ENCODE measurements at places on chromosomes 11 and 22. TPM values are rescaled to one million over a fixed set of nuclear protein-coding genes. Genes with fewer than 3 reads are reported as not detected.

Gene IL10RA
- total RNA-seq = under 0.01 TPM

Gene TSGA10IP
- not detected for total RNA-seq

Gene SLC25A18
- total RNA-seq = not detected

Gene UCP3
- total RNA-seq = 0.16 TPM

Gene DEFB131B
- not detected for total RNA-seq

Gene SLC22A8
- total RNA-seq = not detected

Gene SCGB1C1
- total RNA-seq = not detected

Gene MMP12
- not detected for total RNA-seq

Gene CSTPP1
- total RNA-seq = 6.6 TPM

Gene RSF1
- 25.3 TPM for total RNA-seq

Gene APOL1
- 58.3 TPM for total RNA-seq

Gene RHBDD3
- 20.0 TPM for total RNA-seq

Gene KRTAP5-2
- not detected for total RNA-seq

Gene TRIM48
- total RNA-seq = not detected

Gene TBX10
- total RNA-seq = not detected

Gene POTEH
- total RNA-seq = not detected

Gene HYOU1
- total RNA-seq = 188 TPM

Gene GGTLC3
- total RNA-seq = not detected

Gene MS4A15
- total RNA-seq = not detected

Gene REXO2
- 140 TPM for total RNA-seq

Gene NEFH
- total RNA-seq = 0.65 TPM

Gene DCHS1
- 92.1 TPM for total RNA-seq

Gene RAC2
- total RNA-seq = 18.6 TPM

Gene NLRP14
- under 0.01 TPM for total RNA-seq

Gene LARGE2
- not detected for total RNA-seq

Gene MMP8
- total RNA-seq = not detected

Gene BIK
- 2.0 TPM for total RNA-seq

Gene TRIM51
- total RNA-seq = not detected

Gene CYTH4
- 0.06 TPM for total RNA-seq

Gene ADM2
- 3.2 TPM for total RNA-seq

Gene ABCC8
- not detected for total RNA-seq

Data from bladder microvascular endothelial cell (primary cell).